LHCN-M2 (cell line): ENCODE measurements at places on chromosomes 3 and 15.
A peak's percentile ranks its signal among the peaks of the same experiment; 100 is the strongest.

DNA sequence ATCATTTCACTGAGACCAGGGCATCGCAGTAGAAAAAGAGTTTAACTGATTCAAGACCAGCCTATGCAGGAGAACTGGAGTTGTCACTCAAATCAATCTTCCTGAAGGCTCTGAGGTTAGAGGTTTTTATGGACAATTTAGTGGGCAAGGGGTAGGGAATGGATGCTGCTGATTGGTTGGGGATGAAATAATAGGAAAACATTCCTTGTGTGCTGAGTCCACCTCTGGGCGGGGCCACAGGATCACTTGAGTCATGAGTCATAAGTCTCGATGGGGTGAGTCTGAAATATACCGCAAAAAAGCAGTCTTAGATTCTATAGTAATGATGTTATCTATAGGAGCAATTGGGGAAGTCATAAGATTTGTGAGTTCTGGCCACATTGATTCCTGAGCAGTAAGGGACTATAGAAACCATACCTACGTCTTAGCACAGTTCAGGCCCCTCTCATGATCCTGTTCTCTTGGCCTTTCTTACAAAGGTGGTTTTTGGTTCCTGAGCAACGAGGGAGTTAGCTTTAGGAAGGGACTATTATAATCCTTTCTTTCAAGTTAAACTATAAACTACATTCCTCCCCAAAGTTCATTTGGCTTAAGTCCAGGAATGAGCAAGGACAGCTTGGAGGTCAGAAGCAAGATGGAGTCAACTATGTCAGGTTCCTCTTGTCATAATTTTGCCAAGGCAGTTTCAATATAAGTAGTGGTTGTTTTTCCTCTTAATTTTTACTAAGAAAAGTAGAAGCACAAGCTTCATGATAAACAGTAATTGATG lies 2.7 kb upstream of the OPA1 start:
- DNase-seq: peak; percentile 49

GRCh38 chr15:89837134-89837829 lies 22.6 kb upstream of the ANPEP start:
- DNase-seq: peak; percentile 72

DNA sequence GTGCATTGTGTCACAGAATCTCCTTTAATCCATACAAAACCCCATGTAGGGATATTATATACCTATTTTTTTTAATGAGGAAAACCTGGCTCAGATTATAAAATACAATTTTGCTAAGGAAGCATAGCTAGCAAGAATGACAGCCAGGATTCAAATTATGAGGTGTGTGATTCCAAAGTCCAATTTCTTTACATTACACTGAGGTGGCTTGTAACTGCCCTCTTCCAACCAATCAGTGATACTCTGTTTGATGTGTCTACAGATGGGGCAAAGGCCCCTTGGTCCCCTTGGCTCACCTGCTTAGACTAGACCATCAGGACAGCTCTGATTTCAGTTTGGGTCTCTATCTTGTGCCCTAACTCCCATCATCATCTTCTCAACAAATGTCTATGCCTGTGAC lies 120.3 kb upstream of the ADAMTS9 start:
- DNase-seq: no peak

GRCh38 chr3:152621967-152622810 lies 212.7 kb upstream of the P2RY1 start:
- no peak for DNase-seq

DNA sequence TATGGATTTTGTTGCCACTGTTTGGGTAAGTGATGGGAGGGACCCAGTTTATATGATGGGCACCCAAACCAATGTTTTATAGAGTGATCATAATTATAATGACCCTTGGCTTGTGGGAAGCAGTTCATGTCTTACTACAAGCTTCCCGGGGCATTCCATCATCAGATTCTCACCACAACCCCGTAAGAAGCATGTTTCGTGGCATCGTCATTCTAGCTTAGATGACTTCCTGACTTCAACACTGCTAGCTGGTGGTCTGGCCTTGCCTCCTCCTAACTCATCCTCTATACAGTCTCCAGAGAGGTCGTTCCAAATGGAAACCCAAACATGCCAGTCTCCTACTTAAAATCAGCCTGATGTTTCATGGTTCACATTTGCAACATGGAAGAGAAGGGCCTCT lies 226.9 kb downstream of the ADAMTS9 start:
- peak; percentile 59 for DNase-seq

DNA sequence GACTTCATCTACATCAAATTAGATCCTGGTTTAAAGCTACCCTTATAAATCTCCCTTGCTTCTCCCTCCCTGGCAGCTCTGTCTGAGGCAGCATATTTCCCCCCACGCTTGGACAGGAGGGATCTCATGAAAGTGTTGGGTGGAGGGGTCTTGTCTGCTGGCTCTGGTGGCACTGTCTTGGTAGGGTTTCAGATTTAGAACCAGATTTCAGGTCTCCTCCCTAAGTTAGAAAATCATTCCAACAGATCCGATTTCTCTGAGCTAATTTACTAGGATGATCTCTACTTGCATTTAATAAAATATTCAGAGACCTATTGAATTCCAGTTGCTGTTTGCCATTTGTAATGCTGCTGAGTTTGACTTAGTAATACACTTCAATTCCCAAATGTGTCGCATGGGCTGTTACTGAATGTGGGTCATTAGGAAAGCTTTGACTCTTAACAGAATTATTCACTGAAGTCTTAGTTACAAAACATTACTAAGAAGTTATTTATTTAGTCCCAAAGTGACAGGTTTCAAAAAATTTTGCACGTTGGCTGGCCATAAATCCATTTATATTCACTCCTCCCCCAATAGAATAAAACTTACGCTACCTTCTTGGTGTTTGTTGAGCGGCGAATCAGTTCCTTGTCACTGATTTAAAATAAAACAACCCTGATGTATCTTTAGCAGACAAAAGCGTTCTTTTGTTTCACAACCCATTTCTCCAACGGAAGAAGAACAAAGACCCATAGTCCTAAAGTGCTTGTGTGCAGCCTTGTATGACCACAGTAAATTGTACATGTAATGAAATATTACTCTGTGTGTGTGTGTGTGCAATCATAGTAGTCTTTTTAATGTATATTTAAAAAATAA lies 84.5 kb downstream of the TRAK1 start:
- no peak for DNase-seq

GRCh38 chr3:73597476-73597875 lies 27.3 kb downstream of the PDZRN3 start:
- DNase-seq: no peak

- no peak for DNase-seq
Observed at GRCh38 chr15:41790169-41790568, 15.9 kb downstream of the MAPKBP1 start.

DNA sequence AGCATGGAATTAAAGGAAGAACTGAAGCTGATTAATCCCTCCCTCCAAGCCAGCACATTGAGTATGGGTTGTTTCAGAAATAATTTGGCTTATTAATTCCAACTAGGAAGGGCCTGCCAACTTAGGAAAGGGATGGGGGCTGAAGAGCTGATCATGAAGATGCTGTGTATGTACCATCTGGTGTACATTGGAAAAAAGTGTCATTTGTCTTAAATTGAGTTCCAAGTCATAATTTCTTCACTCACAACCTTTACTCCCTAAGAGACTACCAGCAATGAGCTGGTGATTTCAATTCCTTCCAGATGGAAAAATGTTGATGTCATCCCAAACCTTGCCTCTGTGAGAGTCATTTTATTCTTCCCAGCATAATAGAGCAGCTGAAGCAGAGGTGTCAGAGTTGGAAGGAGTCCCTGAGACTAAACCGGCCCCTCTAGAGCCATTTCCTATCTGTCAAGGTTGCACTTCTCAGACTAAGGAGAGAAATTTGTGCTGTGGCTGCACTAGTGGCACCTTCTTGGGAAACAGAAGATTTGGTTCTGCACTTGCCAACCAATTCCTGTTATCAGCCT lies 79.4 kb downstream of the GTPBP8 start:
- no peak for DNase-seq

- peak; percentile 93 for DNase-seq
Observed at GRCh38 chr3:42683875-42684598, 1.3 kb upstream of the KLHL40 start.

DNA sequence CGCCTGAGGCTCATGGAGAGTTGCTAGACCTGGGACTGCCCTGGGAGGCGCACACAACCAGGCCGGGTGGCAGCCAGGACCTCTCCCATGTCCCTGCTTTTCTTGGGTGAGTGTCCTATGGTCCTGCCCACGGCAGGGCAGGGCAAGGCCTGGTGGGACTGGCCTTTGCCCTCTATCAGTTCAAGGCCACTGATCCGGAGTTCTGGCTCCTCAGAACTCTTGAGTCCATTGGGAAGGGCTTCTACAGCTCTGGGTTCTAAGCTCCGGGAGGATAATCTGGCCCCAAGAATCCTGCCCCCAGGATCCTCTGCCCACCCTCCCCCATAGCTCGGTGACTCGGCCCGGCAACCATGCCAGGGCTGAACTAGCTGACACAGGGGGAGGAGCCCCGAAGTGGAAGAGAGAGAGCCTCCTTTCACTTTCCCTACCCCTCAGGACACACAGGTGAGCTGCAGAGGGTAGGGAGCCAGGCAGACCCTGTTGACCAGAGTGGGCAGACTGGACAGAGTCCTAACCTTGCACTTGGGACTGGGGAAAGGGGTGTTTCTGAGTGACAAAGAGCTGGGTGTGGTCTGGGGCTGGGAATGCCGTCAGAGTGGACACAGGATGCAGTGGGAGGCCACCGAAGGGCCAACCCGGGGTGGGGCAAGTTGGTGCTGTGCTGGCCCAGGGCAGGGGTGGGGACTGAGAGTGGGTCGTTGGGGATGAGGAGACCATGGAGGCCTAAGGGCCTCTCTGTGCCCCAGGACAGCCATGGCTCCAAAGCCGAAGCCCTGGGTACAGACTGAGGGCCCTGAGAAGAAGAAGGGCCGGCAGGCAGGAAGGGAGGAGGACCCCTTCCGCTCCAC lies 664 bp downstream of the PARP3 start:
- DNase-seq: peak; percentile 65

- DNase-seq: no peak
Observed at GRCh38 chr3:74897006-74897405, 282.5 kb upstream of the CNTN3 start.

GRCh38 chr3:128965818-128966217 lies 28.1 kb downstream of the CFAP92 start:
- no peak for DNase-seq

GRCh38 chr3:188390775-188391443 lies 237.0 kb downstream of the LPP start:
- no peak for DNase-seq

DNA sequence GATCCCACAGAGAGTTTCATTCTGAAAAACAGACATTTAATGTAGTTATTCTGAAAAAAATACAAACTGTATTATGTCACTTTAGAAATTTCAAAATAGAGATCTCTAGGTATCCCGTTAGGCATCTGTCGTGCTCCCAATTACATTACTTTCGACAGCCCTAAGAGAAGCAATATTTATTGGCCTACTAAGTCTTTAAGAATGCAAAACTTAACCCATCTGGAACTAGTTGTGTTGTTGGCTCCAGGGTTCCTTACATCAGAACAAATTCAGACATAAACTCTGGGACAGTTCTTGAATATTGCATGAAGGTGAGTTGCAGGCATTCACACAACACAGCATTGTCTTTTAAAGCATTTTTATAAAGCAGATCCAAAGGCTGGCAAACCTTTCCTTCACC lies 498.4 kb downstream of the FHIT start:
- DNase-seq: no peak

- no peak for DNase-seq
Observed at GRCh38 chr15:33113666-33114373, 80.7 kb downstream of the FMN1 start.

DNA sequence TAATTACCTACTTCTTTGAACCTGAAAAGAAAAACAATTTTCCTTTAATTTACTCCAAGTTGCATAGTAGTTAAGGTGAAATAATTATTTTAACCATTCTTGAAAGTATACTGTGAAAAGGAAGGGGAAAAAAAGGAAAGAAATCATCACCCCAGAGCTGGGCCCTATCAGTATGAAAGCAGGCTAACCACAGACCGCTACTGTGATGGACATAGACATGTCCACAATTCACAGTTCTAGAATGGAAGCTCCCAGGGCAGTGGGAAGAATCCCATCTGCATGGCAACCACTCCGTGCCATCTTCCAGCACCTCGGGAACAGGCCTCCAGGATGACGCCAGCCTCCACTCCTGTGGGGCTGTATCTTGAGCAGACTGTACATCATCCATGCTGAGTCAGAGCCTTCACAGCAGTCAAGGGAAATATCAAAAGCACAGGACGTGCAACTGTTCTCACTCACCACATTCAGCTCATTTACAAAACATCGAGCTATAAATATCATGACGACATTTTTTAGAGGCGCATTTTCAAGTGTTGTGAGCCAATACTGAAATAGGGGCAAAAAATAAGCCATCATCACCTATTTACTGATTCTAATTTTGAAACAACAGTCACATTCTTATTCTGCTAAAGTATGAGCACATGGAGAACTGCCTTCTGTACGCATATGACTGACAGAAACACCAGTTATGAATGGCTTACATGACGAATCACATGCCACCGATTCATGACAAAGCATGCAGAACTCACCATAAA lies 119.7 kb downstream of the SNRK start:
- peak; percentile 91 for DNase-seq

DNA sequence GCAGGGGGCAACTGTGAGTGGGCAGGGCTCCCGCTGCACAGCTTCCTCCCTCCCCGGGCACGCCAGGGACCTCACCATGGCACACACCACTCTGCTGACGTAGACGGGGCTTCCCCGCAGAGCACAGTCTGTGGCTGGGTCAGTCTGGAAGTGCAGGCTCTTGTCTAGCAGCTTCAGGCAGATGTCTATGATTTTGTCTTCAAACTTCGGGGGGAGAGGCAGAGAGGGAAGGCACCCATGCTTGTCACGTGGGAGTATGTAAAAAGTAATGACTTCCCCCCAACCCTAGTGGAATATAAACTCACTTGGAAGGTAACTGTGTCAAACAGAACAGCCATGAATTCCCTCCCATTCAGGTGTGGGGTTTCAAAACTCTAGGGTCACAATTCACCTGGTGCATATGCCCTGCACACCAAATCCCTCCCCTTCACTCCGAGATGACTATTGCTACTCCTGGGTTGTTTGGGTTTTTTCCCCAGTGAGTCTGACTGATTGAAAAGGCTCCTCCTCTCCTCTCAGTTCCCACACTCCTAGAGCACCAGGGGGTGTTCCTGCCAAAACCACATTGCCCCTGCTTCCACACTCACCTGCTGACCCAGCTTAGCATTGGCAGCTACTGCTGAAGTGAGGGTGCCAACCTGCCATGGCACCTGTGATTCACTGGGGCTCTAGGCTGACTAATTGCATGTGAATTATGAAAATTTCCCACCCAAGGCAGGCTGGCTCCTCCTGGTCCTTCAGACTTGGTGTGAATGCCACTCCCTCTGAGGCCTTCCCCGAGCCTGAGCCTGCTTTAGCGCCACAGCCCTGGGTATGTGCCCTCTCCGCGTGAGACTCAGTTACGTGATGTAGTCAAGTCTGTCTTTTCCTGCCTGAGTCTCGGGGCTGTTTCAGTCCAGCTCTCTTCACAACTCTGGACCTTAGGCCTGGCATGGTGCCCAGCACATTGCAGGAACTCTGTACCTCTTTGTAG lies 13.0 kb downstream of the TGM5 start:
- DNase-seq: peak; percentile 25

GRCh38 chr15:34012461-34013028 lies 26.5 kb downstream of the AVEN start:
- no peak for DNase-seq
